CD4-positive, CD25-positive, alpha-beta regulatory T cell (primary cell): ENCODE measurements at places on chromosomes 6 and 20.

DNA sequence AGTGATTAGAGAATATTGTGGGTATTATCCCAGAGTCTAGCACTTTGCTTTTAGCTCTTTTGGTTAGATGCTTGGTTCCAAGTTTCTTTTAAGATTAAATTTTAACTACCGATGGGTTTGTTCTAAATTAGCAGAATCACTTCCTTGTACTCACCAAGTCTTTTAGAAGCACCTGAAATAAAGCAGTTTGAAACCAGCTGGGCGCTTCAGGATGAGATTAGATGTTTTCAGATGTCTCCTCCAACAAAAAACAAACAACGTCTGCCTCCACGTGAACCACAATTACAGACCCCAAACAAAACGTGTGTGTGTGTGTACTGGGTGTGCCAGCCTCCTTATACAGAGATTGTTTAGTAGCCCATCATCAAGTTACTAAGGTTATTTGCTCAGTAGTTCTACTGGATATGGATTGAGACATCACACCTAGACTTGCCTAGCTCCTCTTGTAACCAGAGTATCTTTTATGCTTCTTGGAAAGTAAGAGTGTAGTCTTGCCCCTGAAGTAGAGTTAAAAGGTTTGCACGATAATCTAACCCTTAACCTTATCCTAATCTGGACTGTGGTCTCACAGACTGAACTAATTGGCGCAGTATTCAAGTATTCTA lies 2.3 kb downstream of the DSTN start:
- DNase-seq, result no peak

GRCh38 chr20:33273117-33273851 lies 9.7 kb upstream of the BPIFB1 start:
- no peak for DNase-seq

DNA sequence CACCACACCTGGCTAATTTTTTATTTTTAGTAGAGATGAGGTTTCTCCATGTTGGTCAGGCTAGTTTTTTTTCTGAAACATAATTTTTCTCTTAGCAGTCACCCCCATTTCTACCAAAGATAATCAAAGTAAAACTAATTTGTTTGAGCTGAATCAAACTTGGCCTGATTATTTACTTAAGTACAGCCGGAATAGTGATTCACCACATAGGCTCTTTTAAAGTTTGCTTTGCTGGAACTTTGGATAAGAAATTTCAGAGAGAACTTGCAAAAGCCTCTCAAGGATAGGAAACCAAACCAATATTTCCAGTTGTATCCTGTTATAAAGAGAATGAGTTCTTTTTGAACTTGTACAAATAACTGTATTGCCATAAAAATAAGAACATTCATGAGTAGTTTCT lies 105.0 kb upstream of the SYNCRIP start:
- no peak for DNase-seq

- DNase-seq, result no peak
These were observed 1115.6 kb upstream of the CITED2 start for GRCh38 chr6:140490081-140490480.

DNA sequence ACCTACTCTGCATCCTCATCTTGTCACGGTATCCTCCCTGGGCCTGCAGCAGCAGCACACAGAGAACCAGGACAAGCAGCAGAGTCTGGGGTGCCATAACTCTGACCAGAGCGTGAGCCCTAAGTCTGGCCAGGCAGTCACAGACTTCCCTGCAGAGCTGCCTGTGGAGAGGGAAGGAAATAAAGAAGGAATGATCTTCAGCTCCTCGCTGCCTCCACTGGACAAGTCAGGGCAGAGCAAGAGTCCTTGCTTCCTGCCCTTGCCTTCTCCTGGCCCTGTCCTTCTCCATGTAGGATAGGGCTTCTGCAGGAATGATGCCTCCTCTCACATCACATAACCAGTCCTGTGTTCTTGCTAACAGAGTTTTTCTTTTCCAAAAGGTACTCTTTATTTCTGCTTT lies 15.9 kb upstream of the WFDC11 start:
- no peak for DNase-seq

DNA sequence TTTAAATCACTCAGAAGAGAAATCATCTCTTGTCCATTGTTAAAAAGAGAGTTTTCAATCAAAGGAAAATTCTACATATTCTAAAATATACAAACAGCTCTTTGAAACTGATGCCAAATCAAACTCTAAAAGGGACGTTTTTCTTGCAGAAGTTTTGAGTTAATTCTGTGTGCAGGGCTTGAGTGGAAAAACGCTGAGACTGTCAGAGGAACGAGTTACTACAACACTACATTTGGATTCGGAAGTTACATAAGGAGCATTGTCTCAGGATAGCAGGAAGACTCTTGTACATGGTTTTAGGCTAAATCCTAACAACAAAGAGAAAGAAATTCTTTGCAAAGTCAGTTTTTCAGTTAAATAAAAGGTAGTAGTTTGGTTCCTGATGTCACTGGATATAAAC lies 155.7 kb upstream of the SUPT3H start:
- DNase-seq, result no peak

DNA sequence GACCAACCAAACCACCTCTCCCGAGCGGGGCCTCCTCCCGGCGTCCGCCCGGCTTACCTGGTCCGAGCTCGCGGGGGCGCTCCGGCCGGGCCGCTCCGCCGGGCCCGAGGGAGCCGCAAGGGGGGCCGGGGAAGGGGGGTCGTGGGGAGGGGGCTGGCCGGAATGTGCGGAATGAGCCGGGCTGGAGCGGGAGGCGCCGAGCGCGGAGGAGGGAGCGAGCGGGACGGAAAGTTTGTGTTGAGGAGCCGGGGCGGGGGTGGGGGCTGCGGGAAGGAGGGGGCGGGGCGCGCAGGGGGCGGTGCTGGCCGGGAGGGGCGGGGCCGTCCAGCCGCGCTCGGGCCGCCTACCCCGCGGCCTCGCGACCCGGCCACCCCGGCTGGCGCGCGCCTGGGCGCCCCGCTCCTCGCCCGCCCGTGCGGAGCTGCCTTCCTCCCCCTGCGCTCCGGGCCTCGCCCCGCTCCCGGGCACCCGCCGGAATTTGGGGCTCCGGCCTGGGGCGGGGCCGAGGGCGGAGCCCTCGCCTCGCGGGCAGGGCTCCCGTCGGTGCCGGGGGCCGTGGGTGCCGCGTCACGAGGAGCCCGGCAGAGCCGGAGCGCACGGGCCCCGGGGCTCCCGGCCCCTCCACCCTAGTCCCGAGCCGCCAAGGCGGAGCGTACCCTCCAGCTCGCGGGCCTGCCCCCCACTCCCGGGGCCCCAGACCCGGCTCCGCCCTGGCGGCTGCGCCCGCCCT lies at the start of gene TEAD3:
Gene TEAD3, minus strand, starts transcription at position 239 of the 730 bp plus-strand sequence.
- DNase-seq, result peak; percentile 44

DNA sequence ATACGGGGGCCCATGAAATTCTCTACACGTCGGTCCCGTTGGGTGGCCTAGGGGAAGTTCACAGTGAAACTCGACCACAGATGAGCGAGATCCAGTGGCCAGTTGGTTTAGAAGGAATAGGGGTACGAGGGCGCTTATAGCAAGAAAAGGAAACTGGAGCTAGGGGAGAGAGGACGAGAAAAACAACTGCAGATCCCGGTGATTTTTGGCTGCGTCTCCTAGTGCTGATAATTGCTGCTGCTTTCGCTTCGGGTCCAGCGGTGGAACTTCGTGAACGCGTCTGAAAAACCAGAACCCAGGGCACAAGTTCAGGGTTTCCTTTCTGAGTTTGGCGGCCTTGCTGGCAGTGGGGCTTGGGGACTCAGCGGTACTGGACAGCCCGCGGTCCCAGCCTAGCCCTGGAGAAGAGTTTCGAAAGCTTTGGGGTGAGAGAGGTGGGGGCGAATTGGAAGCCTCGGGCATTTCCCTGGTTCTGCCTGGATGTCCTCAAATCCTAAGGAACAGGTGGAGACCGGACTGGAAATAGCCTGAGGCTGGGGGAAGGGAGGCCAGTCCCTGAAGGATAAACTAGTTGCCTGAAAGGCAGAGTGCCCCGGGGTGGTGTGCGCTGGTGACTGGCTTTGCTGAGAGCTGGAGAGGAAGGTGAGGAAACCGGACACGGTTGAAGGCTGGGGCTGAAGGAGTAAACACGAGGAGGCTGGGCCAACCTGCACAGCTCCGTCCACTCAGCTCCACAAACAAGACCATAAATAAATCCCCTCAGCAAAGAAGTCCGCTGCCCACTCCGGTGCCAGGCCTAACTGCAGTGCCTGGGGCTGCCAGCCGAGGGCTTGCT lies 793 bp downstream of the GMPR start:
- peak; percentile 31 for DNase-seq

DNA sequence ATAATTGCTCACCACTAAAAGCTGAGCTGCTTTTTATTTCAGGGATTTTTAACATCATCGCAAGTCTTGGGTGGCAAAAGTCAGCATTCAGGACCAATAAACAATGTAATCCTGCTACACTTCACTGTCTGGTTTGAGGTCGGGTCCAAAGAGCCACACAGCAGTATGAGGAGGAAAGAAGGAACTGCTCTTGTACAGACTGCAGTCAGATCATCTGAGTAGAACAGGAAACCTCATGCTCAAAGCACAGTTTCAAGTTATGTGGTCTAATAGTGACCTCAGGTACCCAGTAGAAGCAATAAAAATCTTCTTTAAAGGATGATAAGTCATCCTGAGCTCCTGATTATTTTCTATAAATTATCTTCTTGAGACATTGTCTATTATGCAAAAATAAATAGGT lies 211.4 kb downstream of the FUT9 start:
- no peak for DNase-seq

GRCh38 chr20:7981374-7981773 lies 38.2 kb downstream of the TMX4 start:
- no peak for DNase-seq

DNA sequence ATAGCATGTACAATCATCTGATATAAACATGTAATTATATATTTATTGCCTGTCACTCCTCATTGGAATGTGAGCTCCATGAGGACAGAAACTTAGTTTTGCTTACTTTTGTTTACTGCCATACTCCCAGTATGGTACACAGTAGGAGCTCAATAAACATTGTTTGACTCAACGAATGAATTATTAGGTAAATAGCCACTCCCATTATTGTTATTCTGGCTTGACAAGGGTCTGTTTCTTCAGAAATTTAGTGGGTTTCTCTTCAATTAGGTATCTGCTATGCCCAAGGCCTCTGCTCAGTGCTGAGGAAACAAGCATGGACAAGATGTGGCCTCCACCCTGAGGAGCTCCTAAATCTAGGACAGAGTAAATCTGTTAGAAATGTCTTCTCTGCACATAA lies 6.3 kb downstream of the BCL2L1 start:
- no peak for DNase-seq

DNA sequence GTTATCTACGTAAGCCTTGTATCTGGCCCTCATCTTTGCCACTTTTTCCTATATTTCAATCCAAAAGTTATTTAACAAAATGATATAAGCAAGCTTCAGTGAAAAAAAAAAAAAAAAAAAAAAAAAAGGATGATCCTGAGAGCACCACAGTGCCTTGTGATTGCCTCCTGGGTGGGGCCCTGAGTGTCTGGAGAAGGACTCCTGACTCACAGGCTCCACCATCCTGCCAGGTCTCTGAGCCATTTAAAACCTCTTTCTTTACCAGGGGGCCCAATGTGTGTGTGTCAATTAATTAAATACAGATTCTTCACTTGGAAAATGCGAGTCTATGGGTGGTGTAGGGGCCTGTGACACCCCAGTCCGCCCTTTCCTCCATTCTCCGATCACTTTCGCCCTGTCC lies 105.2 kb downstream of the SMOC2 start:
- no peak for DNase-seq
